ENCODE measurements at places on chromosomes 1 and 21.

GRCh38 chr1:248165186-248165585 is 9.4 kb upstream of the OR2M2 start:
- no peak for DNase-seq

GRCh38 chr1:147214842-147215539 is 10.1 kb downstream of the FMO5 start:
- no peak for DNase-seq

DNA sequence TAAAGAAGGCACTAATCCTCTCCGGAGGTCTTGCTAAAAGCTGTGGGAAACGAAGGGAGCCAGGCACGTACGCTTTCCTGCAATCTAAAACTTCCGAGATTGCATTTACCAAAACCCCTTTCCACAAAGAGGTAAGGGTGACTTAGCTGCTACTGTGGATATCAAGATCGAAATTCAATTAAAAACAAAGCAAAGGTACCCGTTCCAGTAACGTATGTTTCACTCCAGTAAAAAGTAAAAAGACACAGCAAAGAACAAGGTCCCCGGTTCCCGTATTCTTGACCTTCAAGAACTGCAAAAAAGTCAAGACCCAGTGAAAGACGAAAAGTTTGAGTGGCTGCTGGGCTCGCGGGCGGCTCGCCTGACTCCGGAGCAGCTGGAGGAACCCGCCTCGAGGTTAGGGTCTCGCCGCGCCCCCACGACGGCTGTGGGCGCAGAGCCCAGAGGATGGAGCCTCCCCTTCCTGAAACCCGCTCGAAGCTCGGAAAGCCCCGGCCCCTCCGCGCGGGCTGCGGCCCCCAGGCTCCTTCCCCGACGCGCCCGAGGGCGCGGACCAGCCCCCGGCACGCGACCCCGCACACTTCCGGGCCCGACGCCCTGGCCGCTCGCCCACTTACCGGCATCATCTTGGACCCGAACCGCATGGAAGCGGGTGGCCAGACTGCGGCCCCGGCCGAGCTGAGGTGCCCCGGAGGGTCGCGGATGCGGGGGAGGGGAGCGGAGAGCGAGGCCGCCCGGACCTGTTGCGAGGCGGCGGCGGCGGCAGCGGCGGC is 524 bp downstream of the TP53BP2 start:
- DNase-seq, result peak; percentile 89

GRCh38 chr1:3659093-3659492 is 6.8 kb downstream of the TP73 start:
- no peak for DNase-seq

DNA sequence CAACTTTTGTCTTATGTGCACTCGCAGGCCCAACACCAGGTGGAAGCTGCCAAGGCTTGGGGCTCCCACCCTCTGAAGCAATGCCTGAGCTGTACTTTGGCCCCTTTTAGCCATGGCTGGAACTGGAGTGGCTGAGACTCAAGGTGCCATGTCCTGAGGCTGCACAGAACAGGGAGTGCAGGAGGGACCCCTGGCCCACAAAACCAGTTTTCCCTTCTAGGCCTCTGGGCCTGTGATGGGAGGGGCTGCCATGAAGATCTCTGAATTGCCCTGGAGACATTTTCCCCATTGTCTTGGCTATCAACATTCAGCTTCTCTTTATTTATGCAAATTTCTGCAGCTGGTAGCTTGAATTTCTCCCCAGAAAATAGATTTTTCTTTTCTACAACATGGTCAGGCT is 57.6 kb downstream of the ROR1 start:
- no peak for DNase-seq

GRCh38 chr1:234607109-234608024 is 2.6 kb downstream of the IRF2BP2 start:
- DNase-seq, result peak; percentile 55

All from CD4-positive, alpha-beta T cell (primary cell).